Activated CD4-positive, alpha-beta T cell treated with anti-CD3 and anti-CD28 coated beads, Interleukin-2, Interleukin-6, amounts not matched to agents 100 ng/mL and 50 ng/mL, durations not matched to agents 16 hours and 8 hours (primary cell): ENCODE measurements at places on chromosomes 5 and 9.

DNA sequence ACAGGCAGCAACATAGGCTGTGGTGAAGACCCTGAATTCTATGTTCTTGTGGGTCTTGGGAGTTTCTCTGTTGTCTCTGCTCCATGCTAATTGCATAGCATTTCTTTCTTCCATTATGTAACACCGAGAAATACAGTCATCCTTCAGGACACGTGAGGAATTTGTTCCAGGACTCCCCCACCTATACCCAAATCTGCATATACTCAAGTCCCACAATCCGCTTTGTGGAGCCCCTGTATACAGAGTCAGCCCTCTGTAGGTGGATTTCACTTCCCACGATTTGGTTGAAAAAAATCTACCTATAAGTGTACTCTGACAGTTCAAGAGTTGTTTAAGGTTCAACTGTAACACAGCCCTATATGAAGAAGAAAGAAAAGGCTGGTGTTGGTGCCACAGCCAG, 22.1 kb downstream of the ANKRD33B start:
- DNase-seq: no peak

- DNase-seq: no peak
Measured at GRCh38 chr9:446074-446699, 231.5 kb downstream of the DOCK8 start.

DNA sequence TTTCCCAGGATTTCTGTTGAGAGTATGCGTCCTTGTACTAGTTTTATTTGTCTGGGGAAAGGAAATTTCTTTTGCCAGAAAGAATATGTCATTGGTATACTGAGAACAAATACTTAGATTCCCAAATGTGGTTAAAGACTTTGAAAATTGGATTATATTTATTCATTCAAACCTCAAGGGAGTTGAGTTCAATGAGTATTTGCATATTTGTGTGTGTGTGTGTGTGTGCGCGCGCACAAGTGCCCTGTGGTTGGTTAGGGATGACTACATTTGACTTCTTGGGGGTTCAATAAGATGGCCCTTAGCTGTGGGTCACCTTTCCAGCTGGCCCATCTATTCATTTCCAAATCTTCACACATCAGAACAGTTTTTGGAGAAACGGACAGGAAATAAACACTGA, 4.9 kb downstream of the RXFP3 start:
- no peak for DNase-seq

DNA sequence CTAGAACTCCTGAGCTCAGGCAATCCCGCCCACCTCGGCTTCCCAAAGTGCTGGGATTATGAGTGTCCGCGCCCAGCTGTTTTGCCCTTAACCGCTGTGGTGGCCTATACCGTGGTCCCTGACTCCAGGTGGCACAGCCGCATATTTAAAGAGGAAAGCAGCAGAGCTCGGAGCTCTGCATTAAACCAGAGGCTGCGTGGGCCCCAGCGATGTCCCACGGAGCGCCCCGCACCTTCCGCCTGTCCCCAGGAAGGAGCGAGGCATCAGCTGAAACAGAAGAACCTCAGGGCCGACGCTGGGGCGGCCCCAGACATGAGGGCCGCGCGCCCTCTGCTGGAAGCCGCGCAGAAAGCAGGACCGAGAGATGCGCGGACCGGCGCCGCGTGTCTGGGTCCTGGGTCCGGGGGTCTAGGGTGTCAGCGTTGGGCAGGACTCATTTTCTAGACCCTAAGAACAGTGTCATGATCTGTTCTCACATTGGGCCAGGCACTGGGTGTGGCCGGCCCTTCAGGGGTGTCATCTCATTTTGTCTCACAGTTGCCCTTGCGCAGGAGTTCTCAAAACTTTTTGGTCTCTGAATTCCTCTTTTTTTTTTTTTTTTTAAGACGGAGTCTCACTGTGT, 37.7 kb downstream of the LAMC3 start:
- DNase-seq: peak; percentile 81

GRCh38 chr9:114503522-114504340, 1.5 kb downstream of the WHRN start:
- DNase-seq: peak; percentile 18

GRCh38 chr5:58987193-58987592, 404.3 kb downstream of the RAB3C start:
- no peak for DNase-seq

- DNase-seq: no peak
Measured at GRCh38 chr5:43873791-43874190, 270.8 kb downstream of the NNT start.

DNA sequence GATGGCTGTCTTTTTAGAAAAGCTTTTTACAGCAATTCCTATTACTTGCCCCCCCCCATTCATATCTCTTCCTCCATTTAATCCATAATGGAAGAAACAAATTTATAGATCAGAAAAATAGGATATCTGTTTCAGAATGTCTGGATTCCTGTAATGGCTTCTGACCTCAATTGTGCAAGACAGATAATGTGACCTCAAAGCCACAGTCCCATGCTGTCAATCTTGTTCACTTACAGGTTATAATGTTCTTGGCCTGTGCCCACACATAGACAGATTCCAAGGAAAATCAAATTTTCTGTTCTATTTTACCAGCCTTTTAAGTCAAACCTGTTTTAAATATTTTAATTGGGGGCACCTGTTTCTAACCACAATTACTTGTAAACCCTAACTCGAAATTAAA, 143.4 kb downstream of the ENTREP1 start:
- DNase-seq: no peak

DNA sequence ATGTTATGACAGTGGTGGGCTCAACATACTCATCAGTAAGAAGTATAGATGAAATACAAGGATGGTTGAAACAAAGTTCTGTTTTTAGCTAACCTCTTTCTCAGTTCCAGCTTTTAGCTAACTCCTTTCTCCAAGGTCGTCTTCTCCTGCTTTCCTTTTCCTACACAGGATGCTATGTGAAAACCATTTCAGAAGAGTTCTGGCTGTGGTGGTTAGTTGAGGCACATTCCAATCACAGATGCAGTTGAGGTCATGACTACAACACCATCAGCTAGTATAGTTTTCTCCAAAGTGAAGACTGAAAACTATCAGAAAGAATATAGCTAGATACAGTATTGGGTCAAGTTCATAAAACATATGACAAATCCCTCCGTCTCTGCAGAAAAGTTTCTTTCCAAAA, 477.7 kb upstream of the C9orf72 start:
- no peak for DNase-seq

GRCh38 chr9:16150938-16151650, 598.3 kb downstream of the CCDC171 start:
- DNase-seq: no peak
